Vagina (tissue), 2 donors: ENCODE measurements at places on chromosomes 1 and 21.

GRCh38 chr1:247077213-247077612 lies 1.4 kb downstream of the ZNF670 start:
- no peak overlapping the region for H3K27ac ChIP-seq
- H3K4me1 ChIP-seq, result peaks cover 16% of the 10 kb centered on the region
- H3K4me3 ChIP-seq, result peak overlapping the region; percentile 69

GRCh38 chr1:224579526-224579925 lies 36.6 kb upstream of the CNIH3 start:
- no peaks in the 10 kb centered on the region for H3K27me3 ChIP-seq
- H3K4me3 ChIP-seq, result no peak overlapping the region
- H3K36me3 ChIP-seq, result no peaks in the 10 kb centered on the region
- DNase-seq, result no peak
- no peak overlapping the region for H3K27ac ChIP-seq

DNA sequence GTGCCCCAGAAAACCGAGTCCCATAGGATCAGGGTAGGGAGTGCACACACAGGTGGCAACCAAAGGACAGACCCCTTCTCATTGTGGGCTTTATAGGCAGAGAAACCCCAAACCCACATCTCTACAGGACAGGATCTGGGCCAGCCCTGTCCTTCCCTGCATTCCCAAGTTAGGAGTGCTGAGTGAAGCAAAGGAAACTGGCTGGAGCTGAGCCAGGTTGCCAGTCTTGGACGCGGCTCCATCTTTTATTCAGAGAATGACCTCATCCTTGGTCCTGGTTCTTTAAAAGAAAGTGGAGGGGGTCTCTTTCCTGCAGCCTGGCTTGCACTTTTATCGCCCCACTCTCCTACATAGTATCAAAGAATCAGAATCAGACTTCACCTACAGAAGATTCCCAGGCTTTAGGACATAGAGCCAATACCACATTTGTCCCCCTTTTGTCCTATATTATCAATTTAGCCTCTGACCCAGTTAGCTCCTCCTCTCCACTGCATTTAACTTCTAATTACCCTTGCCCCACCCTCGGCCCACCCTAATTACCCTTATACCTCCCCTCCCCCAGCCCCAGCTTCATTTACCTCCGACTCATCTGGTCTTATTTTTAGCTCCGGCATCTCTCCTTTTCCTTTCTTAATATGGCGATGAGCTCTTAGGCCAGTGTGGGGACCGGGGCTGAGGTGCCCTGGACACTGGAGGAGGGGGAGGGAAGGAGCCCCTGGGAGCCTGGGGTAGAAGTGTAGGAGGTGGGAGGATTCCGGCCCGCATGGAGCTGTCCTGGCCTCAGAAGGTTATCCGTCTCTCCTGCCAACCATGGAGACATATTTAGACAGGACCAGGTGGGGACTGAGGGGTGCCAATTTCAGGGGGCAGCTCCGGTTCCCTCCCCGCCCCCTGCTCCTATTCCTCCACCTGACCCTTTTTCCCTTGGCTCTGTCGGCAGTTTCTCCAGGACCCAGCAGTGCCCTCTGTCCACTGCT lies at the start of gene CASQ1:
TSS of gene CASQ1 (plus strand) at position 927 of the 977 bp plus-strand sequence. CDS start 177 bp downstream, outside the sequence.
- H3K4me3 ChIP-seq, result no peak within 1 kb of the TSS
- no peak within 1 kb of the TSS for H3K27ac ChIP-seq

DNA sequence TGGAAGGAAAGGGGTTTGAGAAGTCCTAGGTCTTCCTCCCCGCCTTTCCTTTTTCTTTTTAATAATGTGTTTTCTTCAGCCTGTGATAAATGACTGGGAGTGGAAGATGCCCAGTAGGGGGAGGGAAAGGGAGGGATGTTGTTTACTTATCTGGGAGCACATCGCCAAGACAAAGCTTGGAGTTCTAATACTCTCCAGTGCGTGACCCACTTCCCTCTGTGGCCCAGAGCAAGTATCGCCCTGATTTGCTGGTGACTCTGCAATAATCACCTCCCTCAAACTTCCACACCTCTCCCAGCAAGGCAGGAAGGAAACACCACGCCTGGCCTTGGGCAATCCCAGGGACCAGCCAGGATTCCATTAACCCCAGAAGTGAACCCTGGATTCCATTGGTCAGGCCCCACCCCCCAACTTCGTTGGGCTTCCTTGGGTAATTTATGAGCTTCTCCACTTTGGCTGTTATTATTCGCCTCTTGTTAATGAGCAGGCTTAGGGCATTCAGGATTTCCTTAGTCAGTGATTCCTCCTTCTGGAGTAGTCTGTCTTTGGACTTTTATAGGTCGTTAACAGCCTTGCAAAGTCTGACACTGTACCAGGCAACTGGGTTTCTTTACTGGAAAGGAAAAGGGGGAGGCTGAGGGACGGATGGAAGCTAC lies 24.3 kb upstream of the GRHL3 start:
- H3K4me1 ChIP-seq, result peaks cover 33% of the 10 kb centered on the region
- no peak overlapping the region for H3K4me3 ChIP-seq
- no peaks in the 10 kb centered on the region for H3K36me3 ChIP-seq
- no peaks in the 10 kb centered on the region for H3K27me3 ChIP-seq
- peak overlapping the region; percentile 76 for H3K27ac ChIP-seq
- DNase-seq, result peak; percentile 91

GRCh38 chr1:203408486-203409481 lies 57.9 kb upstream of the FMOD start:
- H3K4me1 ChIP-seq, result peaks cover 63% of the 10 kb centered on the region
- no peak for DNase-seq
- H3K27ac ChIP-seq, result peak overlapping the region; percentile 91
- H3K27me3 ChIP-seq, result no peaks in the 10 kb centered on the region
- no peak overlapping the region for H3K4me3 ChIP-seq

DNA sequence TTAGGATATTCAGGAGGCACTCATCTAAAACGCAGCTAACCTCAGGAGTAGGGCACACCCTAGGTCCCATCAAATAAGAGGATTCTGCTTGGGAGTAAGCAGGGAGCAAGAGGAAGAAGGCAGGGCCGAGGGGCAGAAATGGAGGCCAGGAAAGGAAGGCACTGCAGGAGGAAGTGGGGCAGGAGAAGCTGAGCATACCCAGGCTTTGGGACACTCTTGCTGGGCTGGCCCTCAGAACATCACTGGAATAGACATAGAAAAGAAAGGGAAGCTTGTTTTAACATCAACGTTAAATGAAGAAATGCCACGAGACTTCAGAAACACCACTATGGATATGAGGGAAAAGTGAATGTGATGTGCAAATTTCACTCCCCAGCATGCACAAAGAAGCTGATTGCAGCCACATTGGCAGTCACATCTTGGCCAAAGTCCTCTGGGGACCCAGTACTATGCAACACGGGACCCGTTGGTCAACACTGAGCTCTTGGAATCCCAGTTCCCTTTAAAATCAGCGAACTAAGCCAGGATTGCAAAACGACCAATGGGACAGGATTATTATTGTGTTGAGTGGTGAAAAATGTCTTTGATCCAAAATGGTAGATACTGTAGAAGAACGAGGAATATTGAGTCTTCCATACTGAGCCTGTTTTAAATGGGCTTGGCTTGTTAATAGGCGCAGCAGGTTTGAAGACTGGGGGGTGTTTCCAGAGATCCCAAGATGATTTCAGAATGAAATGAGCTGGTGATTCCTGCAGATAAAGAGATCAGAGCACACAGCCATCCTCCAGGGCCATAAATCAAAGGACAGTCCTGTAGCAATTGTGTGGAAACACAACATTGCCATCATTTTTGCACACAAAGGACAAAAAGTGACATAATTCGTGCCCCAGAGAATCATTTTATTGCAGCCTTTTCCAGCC lies 152.4 kb downstream of the TOMM20 start:
- peaks cover 76% of the 10 kb centered on the region for H3K4me1 ChIP-seq
- H3K4me3 ChIP-seq, result no peak overlapping the region

- no peak overlapping the region for H3K4me3 ChIP-seq
These were observed 171.5 kb downstream of the LRRC7 start for GRCh38 chr1:69739251-69739605.

DNA sequence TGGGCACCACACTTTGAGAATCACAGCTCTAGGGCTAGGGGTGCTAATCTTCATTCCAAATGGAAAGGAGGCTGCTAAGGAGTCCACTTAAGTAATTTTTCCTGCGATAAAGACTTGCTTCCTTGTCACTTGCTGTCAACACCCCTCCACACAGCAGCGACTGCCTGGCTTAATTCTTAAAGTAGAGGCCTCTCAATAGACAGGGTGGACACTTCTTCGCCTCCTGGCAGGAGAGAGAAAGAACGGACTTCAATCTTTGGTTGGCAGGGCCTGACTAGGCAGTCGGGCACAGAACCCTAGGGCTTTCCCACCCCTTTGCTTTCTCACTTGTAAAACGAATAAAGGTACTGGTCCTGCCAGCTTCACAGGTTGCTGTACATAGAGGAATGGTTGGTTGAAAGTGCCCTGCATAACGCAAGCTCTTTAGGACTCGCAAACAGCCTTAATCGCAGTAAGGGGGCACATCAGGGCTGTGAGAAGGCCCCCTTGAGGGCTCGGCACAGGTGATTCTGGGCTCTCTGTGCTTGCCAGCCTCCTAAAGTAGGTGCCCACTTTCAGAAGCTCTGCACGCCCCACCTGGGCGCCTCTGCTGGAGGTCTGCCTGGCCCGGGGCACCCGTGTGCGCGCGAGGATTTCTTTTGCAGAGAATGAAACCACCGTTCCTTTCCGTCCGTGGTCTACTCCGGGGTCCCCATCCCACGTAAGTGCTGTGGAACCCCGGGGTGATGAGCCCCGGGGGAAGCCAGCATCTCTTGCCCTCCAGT lies 47.6 kb upstream of the CD34 start:
- DNase-seq, result no peak
- H3K4me3 ChIP-seq, result peak overlapping the region; percentile 50
- no peaks in the 10 kb centered on the region for H3K36me3 ChIP-seq
- peak overlapping the region; percentile 95 for H3K27ac ChIP-seq

- H3K27ac ChIP-seq, result no peak overlapping the region
- no peak overlapping the region for H3K4me3 ChIP-seq
- H3K4me1 ChIP-seq, result no peaks in the 10 kb centered on the region
- DNase-seq, result no peak
- H3K36me3 ChIP-seq, result no peaks in the 10 kb centered on the region
These were observed 131.7 kb downstream of the RABGAP1L start for GRCh38 chr1:174291059-174291458.

DNA sequence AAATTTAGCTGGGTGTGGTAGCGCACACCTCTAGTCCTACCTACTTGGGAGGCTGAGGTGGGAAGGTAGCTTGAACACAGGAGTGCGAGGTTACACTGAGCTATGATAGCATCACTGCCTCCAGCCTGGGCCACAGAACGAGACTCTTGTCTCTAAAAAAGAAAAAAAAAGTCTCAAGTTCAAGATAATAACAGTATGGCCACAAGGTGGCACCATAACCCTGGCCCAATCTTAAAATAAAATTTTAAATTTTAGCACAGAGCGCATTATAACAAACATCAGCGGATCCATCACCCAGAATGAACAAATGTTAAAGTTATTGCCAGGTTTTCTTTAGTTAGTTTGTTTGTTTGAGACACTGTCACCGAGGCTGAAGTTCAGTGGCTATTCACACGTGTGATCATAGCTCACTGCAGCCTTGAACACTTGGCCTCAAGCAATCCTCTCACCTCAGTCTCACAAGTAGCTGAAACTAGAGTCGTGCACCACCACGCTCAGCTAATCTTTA lies 2.9 kb upstream of the HTR6 start:
- peaks cover 26% of the 10 kb centered on the region for H3K4me1 ChIP-seq
- H3K27ac ChIP-seq, result no peak overlapping the region
- H3K36me3 ChIP-seq, result no peaks in the 10 kb centered on the region

GRCh38 chr1:205491794-205492193 lies 12.7 kb upstream of the CDK18 start:
- H3K27me3 ChIP-seq, result no peaks in the 10 kb centered on the region
- H3K27ac ChIP-seq, result no peak overlapping the region
- no peak for DNase-seq
- H3K4me3 ChIP-seq, result no peak overlapping the region
- peaks cover 24% of the 10 kb centered on the region for H3K4me1 ChIP-seq

DNA sequence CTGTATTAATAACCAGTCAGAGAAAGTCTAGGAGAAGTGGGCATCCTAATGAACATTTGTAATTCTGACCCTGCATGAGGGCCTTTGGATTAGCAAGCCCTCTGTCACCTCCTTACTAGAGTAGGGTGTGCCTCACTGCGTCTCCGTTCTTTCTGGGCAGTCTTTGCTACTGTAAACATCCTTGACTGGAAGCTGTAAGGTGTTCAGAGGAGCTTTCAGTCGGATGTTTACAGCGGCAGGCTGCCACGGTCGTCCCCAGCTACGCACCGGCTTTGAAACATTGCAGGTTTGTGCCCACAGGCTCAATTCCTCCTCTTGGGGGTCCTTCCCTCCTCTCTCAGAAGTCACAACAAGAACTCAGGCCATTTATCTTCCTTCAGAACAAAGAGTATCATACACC lies 29.4 kb upstream of the KCNQ4 start:
- H3K27me3 ChIP-seq, result no peaks in the 10 kb centered on the region
- H3K36me3 ChIP-seq, result peaks cover 66% of the 10 kb centered on the region
- H3K4me3 ChIP-seq, result no peak overlapping the region
- no peak for DNase-seq
- H3K27ac ChIP-seq, result no peak overlapping the region

GRCh38 chr1:86906419-86906818 lies 7.5 kb downstream of the SELENOF start:
- no peaks in the 10 kb centered on the region for H3K36me3 ChIP-seq
- H3K27ac ChIP-seq, result no peak overlapping the region
- no peak for DNase-seq
- H3K4me1 ChIP-seq, result peaks cover 59% of the 10 kb centered on the region

DNA sequence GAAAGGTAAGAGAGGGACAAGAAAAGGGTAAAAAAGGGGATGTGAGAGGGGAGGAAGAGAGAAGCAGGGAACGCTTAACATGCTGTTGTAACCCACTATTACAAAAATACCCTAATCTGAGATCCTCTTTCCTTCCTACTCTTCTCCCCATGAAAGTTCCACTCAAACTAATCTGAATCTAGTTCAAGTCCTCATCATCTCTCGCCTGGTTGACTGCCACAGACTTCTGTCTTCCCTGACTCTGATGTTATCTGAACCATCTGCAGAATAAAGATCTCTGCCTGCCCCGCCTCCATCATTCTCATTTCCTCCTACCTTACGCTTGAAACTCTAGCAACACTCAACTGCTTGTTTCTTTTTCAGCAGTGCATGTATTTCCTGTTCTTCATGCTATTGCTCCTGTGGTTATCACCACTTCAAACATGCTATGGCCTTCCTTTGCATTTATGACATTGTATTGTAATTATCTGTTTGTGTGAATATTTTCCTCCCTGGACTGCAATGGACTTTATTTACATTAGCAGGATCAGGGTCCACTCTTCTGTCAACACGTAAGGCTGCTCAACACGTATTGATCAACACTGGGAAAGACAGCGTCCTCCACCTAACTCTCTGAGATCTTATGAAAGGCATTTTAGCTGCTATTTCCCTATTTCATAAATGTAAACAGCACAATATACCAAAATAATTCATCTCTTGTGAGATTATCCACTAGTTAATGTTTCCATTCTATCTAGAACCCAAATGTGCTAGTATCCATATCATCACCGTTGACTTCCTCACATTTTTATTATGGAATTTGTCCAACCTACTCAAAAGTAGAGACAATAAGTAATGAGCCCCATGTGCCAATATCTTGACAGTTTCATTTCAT lies 215.5 kb upstream of the USP25 start:
- no peak for DNase-seq
- H3K27me3 ChIP-seq, result no peaks in the 10 kb centered on the region
- no peaks in the 10 kb centered on the region for H3K4me1 ChIP-seq
